ENCODE measurements at places on chromosomes 5 and 9. TPM values are rescaled to one million over a fixed set of nuclear protein-coding genes. Genes with fewer than 3 reads are reported as not detected.

Gene DAPK1
- 0.12 TPM for total RNA-seq

Gene KCNIP1
- not detected for total RNA-seq

Gene EGFLAM
- total RNA-seq, result 0.12 TPM

Gene OR1B1
- not detected for total RNA-seq

- no peak for DNase-seq
Measured at GRCh38 chr9:112184946-112185345, 9.8 kb upstream of the SUSD1 start.

DNA sequence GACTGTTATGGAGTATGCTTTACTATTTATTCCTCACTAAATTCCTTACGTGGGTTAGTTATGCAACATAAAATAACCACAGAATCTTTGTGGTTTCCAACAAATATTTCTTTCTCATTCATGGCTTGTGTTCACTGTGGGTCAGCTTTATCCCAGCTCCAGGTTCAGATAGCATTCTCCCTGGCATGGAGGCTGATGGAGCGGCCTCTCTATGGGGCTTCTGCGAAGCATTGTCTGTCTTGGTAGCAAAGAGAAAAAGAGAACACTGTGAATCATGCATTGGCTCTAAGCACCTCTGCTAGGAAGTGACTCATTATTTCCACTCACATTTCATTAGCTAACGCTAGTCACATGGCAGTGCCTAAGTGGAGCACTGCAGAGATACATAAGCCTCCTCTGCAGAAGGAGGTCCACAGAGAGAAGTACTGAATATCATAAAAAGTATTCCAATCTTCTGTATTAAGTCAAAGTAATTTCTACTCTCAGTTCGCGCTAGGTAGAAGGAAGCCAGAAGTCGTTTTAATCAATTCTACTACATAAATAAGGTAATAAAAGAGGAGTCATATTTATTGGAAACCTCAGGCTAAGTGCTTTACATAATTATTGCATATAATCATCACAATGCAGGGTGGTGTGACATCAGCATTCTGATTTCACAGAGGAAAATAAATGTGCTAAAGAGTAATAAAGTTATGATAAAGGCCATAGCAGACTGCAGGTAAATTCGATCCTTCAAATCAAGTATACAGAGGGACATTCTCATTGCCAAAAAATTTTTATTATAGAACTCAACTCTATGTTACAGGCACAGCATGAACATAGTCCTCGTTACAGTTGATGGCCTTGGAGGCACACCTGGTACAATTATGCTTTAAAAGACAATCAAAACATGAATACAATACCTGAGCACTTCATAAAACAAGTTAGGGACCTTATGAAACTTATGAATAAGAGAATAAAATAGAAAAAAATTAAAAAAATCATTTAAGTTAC, 531.1 kb downstream of the CETN3 start:
- DNase-seq, result peak; percentile 83

DNA sequence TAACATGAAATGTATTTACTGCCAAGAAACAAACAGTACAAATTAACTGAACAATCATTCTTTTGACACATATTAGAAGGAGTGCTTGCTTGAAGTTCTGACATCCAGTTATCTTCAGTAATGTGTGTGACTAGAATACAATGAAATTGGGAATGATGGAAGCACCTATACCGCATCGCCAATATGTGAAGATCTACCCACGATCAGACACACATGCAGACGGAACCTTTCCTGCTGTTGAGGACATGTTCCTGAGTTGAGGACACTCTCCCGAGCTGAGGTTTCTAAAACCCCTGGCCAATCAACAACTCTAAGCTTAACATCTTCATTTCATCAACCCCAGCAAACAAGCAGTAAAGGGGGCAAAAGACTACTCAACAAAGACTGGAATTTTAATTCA, at the start of gene OR13C3:
Gene OR13C3, minus strand, starts transcription at position 101 of the 400 bp plus-strand sequence. CDS start 133 bp downstream, outside the sequence.
- no peak for DNase-seq

DNA sequence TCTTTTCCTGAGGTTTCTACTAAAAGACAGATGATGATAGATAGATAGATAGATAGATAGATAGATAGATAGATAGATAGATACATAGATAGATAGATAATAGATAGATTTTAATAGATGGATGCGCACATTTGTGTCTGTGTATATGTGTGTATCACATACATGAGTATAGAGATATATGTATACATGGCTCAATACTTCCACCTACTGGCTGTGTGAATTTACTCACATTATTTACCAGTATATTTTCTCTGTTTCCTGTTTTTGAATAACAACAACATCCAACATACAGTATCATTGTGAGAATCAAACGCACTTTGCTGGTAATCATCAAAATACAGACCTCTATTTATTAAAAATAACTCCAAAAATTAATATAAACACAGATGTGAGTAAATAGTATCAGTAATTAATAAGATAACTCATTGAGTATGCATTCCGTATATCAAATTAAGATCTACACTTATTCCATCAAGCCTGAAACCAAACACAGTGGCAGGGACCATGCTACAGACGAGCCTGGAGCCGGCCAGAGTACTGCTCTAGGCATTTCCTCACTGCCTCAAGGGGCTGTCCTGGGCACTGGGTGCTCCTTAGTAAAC, 338.0 kb downstream of the SEMA5A start:
- peak; percentile 50 for DNase-seq

- DNase-seq, result no peak
Measured at GRCh38 chr5:40660751-40661150, 19.0 kb upstream of the PTGER4 start.

GRCh38 chr5:318931-319601, 2.4 kb upstream of the AHRR start:
- no peak for DNase-seq

GRCh38 chr5:2699231-2699630, 52.2 kb downstream of the IRX2 start:
- no peak for DNase-seq

GRCh38 chr5:102875721-102876123, 120.6 kb downstream of the PAM start:
- DNase-seq, result no peak

Data from RPMI7951 (cell line).